Central memory CD8-positive, alpha-beta T cell (primary cell): ENCODE measurements at places on chromosomes 1 and 21.
A peak's percentile ranks its signal among the peaks of the same experiment; 100 is the strongest.

GRCh38 chr21:38188037-38188436, 68.8 kb upstream of the KCNJ15 start:
- H3K27ac ChIP-seq, result no peak overlapping the region
- no peak for DNase-seq
- H3K4me1 ChIP-seq, result no peaks in the 10 kb centered on the region
- H3K4me3 ChIP-seq, result no peak overlapping the region
- H3K27me3 ChIP-seq, result no peaks in the 10 kb centered on the region

- peak overlapping the region; percentile 90 for H3K27ac ChIP-seq
- peak; percentile 59 for DNase-seq
Measured at GRCh38 chr21:44911384-44912157, 9.1 kb downstream of the ITGB2 start.

DNA sequence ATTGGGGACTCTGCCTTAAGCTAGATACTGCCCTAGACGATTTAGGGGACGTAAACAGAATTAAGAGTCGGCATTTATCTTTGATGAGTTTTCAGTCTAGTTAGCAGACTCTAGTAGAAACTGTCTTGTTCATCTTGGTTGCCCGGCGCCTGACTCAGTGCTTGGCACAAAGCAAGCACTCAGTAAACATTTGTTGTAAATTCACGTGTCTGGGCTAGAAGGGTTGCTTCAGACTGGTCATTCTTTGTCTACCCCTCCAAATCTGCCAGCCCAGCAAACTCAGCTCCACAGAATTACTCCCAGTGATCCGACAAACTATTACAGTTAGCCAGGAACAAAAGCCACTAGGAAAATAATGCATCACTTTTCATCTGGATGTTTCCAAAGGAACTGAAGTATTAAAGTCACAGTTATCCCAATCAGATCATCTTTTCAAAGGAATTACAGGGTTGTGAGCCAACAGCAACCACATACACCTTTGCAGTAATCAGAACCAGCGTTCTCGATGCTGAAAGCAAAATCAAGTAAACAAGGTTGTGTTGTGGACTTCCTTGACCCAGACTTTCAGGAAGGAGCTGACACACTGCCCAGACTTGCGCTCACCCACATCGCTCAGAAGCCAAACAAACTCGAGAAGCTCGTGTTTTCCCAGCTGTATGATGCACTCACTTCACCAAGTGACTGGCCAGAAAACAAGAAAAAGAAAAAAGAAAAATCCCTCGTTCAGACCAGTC, 66.5 kb upstream of the GADD45A start:
- no peaks in the 10 kb centered on the region for H3K4me1 ChIP-seq
- H3K4me3 ChIP-seq, result no peak overlapping the region
- no peak for DNase-seq
- H3K27me3 ChIP-seq, result peaks cover 39% of the 10 kb centered on the region
- no peak overlapping the region for H3K27ac ChIP-seq
- H3K36me3 ChIP-seq, result no peaks in the 10 kb centered on the region

DNA sequence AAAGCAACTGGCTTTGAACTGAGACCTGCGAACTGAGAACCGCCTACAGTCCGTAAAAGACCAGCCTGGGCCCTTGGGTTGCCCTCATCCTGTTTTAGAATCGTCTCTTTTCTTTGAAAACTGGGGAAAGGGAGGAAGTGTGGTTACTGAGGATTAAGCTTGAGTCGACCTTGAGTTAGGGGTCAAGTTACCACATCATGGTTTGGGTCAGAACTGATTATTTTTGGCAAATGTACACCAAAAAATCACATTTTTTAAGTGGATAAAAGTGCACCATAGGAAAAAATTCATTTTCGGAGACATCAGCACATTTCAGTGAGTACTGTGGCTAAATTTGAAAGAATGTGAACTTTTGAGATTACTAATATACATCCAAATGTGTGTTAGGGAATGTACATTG, 76.9 kb upstream of the KAZN start:
- H3K4me1 ChIP-seq, result no peaks in the 10 kb centered on the region
- H3K4me3 ChIP-seq, result no peak overlapping the region
- H3K36me3 ChIP-seq, result no peaks in the 10 kb centered on the region
- no peak overlapping the region for H3K27ac ChIP-seq

DNA sequence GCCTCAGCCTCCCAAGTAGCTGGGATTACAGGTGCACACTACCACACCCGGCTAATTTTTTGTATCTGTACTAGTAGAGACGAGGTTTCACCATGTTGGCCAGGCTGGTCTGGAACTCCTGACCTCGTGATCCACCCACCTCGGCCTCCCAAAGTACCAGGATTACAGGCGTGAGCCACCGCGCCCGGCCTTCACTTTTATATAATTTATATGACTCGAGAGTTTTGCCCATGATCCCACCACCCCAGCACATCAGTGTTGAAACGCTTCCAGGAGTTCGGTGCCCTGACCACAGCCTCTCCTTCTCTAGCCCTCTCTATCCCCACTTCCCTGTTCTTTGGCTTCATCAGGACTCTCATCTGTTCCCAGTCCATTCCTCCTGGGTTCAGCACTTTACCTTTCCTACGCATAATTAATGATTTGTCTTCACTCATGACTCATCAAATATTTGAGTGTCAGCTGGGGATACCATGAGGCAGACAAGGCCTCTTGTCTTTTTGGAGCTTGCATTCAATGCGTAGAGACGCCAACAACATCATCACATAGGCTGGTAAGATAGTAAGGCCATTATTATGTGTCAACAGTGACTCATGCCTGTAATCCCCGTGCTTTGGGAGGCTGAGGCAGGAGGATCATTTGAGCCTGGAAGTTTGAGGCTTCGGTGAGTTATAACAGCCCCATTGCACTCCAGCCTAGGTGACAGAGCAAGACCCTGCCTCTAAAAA, 1.4 kb downstream of the PMF1 start:
- peaks cover 13% of the 10 kb centered on the region for H3K36me3 ChIP-seq
- H3K4me3 ChIP-seq, result peak overlapping the region; percentile 96
- peak overlapping the region; percentile 99 for H3K27ac ChIP-seq
- no peaks in the 10 kb centered on the region for H3K27me3 ChIP-seq
- DNase-seq, result no peak
- peaks cover 30% of the 10 kb centered on the region for H3K4me1 ChIP-seq

- H3K4me1 ChIP-seq, result peaks cover 13% of the 10 kb centered on the region
- no peak overlapping the region for H3K27ac ChIP-seq
- H3K4me3 ChIP-seq, result no peak overlapping the region
Measured at GRCh38 chr1:179810367-179810715, 67.2 kb downstream of the FAM163A start.

DNA sequence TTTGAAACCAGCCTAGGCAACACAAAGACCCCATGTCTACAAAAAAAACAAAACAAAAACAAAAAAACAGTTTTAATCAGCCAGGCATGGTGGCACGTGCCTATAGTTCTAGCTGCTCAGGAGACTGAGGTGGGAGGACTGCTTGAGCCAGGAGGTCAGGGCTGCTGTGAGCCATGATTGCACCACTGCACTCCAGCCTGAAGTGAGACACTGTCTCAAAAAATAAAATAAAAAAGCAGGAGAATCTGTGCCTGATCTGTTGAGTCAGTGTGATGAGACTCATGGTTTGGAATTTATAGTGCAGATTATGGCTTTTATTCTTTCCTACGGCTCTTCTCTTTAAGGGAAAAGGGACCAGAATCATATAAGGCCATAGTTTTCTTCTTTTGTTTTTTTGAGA, 16.5 kb downstream of the TRIT1 start:
- no peak for DNase-seq
- H3K27ac ChIP-seq, result no peak overlapping the region
- H3K27me3 ChIP-seq, result no peaks in the 10 kb centered on the region

DNA sequence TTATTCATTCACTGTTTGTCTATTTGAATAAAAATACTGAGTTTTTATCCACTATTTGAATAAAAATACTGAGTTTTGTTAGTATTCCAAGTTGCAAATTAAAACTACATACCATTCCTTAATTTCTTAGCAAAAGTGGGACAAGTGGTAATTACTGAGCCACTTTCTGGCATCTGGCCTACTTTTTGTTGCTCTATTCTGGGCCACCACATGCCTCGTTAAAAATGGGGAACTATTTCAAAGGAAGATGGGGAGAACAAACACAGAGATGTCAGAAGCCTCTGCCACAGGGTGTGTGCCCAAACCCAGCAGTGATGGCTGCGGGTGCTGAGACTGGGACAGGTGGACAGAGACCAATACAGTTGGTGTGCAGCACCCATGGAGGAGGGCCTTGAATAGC, 14.6 kb downstream of the PIGP start:
- H3K27me3 ChIP-seq, result no peaks in the 10 kb centered on the region
- H3K36me3 ChIP-seq, result no peaks in the 10 kb centered on the region
- H3K27ac ChIP-seq, result no peak overlapping the region
- H3K4me1 ChIP-seq, result no peaks in the 10 kb centered on the region
- H3K4me3 ChIP-seq, result no peak overlapping the region
